ENCODE measurements at places on chromosomes 4 and X. TPM values are rescaled to one million over a fixed set of nuclear protein-coding genes. Genes with fewer than 3 reads are reported as not detected.
A peak's percentile ranks its signal among the peaks of the same experiment; 100 is the strongest.

GRCh38 chr4:110867251-110867960, 244.5 kb upstream of the PITX2 start:
- no peak for DNase-seq

DNA sequence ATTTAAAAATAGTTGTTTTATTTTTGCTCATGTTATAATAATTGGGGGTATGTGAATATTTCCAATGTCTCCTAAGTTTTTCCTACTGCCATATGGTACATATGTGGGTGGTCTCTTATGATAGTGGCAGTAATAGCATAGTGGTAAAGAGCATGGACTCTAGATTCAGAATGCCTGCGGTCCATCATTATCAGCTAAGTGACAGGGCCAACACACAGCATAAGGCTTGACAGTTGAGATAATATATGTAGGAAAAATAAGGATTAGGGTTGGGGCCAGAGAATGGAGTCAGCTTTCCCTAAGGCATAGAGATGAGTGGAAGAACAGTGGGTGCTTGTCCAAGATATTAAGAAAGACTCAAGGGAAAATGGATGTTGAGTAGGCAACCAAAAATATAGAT, 2707.5 kb downstream of the PCDH7 start:
- DNase-seq = no peak

DNA sequence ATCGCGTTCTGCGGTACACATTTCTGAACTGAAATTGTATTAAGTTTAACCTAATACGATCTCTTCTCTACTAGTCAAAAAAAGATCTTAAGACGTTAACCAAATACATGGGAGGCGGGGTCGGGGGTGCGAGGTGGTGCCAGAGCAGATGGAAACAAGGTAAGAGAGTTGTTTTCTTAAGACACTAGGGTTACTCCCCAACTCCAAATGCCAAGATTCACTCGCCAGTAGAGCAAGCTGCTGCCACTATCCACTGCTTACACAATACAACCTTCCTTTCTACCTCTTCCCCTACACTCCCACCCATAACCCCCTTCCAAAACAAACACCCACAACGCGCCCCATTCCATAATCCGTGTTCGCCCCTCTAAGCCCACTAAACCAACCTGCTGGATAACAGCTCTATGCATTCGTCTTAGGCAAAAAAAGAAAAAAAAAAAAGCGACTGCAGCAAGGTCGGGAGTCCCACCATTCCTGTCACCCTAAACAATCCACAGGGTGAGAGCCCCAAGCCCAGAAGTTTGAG, 1.3 kb downstream of the LCORL start:
- DNase-seq = no peak

- DNase-seq = no peak
These were observed 7.5 kb downstream of the FHDC1 start for GRCh38 chr4:152943672-152944071.

- no peak for DNase-seq
These were observed 87.7 kb upstream of the MAP3K15 start for GRCh38 chrX:19602866-19603622.

DNA sequence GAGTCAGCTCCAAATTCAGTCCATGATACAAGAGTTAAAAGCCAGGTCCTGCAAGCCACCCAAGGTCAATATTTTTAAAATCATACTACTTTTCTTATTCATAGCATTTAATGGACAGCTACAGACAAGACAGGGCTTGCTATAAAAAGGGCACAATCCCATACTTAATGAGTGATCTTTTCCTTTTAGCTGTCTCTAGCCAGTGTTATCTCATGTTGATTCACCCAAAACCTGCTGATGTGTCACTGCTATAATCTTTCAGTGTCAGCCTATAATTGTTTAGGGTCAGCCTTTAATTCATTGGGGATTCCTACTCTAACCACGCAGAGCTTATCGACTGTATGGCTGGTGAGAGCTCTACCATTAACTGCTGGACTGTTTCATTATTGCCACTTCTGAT, 51.2 kb upstream of the HCCS start:
- no peak for DNase-seq

DNA sequence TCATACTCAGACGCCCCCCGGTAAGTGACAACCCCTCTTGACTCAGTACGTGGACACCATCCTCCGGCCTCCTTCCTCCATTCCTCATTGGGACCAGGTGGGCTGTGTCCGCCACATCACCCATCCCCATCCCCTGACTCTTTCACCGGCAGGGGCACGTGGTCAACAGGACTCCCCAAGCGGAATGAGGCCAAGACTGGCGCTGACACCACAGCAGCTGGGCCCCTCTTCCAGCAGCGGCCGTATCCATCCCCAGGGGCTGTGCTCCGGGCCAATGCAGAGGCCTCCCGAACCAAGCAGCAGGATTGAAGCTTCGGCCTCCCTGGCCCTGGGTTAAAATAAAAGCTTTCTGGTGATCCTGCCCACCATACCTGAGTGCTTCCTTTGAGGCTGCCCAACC, 5.0 kb downstream of the PQBP1 start:
- no peak for DNase-seq

DNA sequence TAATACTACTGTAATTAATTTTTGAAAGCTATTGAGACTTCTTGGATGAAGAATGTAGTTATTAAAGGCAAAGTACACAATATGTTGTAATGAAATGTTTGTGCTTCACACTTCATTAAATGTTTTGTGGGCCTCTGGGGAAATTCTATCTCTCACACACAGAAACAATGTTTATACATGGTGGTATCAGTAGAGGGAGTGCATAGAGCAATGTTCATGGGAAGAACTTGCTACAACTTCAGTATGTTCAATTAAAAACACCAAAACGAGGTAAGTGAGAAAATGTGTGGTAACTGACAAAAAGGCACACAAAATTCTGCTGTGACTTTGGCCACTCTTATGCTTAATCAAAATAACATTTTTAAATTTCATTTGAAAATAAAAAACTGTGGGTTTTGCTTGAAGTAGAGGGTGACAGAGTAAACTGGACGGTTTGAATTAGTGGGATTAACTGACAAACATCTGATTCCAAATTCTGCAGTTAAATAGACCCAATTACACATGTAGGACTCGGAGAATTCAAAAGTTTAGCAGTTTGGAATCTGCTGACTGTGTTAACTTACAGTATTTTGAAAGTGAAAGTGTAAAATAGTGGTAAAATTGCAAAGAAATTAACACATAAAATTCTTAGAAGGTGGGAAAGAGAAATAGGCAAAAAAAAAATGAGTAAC, 111.4 kb upstream of the TTC29 start:
- DNase-seq = no peak

DNA sequence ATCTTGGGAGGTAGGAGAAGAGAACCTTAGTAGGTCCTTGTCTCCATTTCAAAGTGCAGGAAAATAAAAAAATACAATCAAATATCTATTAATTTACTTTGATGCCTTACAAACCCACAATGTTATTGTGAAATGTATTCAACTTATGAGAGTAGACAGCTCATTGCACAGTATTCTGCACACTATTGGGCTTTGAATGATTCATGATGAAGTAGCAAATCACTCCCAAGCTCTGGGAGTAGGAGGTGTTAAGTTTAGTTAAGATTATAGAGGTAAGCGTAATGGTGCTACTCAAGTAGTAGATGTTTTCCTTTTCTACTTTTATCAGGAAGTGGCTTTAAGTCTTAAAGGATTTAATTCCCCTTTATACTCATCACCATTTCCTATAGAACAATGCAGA, 32.8 kb upstream of the TMPRSS11A start:
- DNase-seq = no peak

- DNase-seq = no peak
These were observed 443.4 kb downstream of the PDGFC start for GRCh38 chr4:156528216-156528615.

DNA sequence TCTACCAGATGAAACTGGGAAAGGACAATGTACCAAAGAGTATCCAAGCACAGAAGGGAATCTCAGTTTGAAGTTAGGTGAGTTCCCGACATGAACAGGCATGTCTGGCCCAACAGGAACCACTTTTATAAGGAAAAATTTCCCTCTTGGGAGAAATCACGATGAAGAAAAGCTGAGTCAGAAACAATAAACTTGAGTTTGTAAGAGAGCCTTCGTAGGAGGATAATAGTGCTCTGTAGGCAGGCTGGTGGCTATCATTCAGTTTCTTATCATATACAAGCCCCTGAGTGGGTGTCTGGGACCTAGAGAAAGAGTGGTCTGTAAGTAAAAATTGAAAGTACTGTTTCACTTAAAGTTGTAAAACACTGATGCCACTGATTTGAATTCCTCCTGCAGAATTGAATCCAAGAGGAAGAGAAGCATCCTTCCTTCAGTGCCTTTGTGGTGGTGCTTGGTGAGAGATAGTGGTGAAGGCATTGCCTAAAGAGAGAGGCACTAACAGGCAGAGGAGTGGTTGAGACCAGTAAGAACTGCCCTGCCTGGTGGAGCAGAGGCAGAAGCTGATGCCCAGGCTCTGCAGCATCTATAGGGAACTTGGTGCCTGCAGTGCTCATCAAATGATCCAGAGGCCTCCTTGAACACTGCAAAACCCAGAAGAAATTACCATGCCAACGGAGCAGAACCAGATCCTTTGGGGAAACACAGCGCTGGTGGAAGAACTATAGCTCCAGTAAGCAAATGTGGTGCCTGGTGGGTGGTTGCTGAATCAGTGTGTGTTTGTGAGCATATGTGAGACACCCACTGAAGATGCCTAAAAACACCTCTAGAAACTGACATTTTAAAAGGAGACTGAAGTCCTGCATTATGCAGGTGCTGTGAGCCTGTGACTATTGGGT, 31.7 kb upstream of the METAP1 start:
- DNase-seq = no peak

DNA sequence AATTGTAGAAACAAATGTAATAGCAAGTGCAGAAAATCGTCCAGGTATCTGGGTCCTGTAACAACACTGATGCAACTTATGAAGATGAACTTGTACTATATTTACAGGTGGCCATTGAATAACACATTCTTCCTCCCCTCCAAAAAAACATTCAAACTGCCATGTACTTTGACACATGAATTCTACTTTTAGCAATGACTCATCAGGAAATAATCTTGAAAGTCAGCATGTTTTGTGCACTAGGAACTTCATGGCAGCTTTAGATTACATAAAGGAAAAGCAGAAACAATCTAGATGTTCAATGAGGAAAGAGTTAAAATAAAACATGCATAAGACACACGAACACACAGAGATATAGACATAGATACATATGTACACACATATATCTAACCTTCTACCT, 2.5 kb downstream of the PABPC1L2A start:
- DNase-seq = no peak

GRCh38 chrX:15509845-15510244, 9.2 kb downstream of the BMX start:
- DNase-seq = no peak

DNA sequence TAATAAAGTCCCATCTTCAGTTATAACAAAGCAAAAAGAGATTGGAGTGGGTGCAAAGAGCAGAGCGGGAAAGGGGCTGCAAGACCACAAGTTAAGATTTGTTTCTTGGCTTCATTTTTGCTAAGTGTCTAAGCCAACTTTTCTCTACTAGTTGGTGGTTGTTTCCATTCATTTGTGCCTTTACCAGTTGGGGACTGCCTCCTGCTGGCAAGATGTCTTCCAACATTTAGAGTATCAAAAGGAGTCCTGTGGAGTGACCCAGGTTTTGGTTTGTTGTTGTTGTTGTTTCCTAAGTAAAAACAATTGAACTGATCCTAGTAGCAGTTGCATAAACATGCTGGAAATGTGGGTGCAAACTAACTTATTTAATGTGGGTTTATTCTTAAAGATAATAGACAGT, 121.1 kb downstream of the SPATA18 start:
- no peak for DNase-seq

Gene RAB40A
- 0.25 TPM for total RNA-seq

DNA sequence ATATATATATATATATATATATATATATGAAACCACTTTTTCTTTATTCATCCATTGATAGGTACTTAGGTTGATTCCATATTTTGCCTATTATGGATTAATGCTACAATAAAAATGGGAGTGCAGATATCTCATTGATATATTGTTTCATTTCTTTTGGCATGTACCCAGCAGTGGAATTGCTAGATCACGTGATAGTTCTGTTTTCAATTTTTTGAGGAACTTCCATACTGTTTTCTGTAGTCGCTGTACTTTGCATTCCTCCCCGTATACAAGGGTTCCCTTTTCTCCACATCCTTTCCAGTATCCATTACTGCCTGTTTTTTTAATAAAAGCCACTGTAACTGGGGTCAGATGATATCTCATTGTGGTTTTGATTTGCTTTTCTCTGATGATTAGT, 124.6 kb downstream of the GABRB1 start:
- DNase-seq = no peak

Gene HTR2C
- not detected for total RNA-seq

DNA sequence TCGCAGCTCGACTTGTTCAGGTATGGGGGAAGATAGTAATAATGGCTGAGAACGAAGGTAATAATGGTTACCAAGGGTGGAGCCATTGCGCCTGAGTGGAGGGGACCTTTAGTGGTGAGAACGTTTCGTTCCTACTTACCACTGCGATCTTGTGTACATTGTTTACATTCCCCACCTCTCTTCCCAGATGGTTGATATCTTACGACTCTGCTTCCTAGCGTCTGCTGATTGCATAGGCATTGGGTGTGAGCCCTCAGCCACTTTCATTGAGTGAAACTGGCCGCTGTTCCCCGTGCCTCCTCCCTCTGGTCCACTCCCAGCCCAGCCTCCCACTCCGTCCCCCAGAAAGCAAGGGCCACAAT, 850 bp downstream of the IGBP1 start:
- peak; percentile 33 for DNase-seq

- DNase-seq = no peak
These were observed 93.2 kb upstream of the ATP8A1 start for GRCh38 chr4:42750091-42750490.

Gene SPANXA1
- not detected for total RNA-seq

Gene SPATA18
- 2.5 TPM for total RNA-seq

Gene CXorf49
- total RNA-seq = not detected

- DNase-seq = no peak
These were observed 53.3 kb downstream of the NFKB1 start for GRCh38 chr4:102554482-102554881.

Gene POU3F4
- total RNA-seq = not detected

DNA sequence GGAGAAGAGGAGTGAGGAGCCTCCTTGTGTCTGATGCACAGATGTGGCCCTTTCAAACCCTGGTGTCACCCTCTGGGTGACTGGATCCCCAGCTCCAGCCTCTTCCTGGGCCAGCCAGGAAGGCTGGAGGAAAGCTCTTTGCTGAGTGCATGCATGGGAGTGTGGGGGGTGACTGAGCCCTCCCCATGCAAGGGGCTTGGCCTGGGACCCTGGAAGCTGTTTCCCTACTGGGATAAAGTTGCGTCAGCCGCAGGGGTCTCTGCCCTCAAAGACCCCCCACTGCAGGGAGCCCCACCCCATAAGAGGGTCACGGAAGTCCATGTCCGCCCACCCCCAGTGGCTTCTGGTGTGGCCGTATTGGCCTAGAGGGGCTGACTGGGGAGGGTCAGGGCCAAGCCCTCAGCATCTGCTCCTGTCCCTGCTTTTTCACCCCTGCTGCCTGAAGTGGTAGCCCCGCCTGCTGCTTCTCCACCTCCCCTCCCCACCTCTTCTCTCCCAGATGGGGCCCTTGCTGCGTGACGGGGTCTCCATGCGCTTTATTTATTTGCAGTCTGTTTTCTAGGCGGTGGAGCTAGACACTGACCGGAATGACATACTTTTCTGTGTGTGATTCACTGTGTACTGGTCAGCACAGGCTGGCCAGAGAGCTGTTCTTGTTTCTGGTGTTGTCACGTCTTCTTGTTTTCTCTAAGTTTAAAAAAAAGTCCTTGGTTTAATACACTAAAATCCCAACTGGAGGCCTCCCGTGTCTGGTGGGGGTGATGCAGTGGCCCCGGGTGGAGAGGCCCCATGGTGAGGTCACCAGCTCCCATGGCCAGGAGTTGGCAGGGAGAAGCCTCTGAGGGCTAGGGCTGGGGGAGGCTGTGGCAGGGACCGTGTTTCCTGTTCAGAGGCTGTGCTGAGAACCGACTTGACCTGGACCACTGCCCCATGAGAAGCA, 3.6 kb downstream of the SMIM10L2A start:
- no peak for DNase-seq
